Mucosa of descending colon (tissue), 3 donors: ENCODE measurements at places on chromosomes 3 and 15. TPM values are rescaled to one million over a fixed set of nuclear protein-coding genes. Genes with fewer than 3 reads are reported as not detected.

LDHAL6B gene
- not detected for total RNA-seq

VIPR1 gene
- 202 TPM for total RNA-seq

FOXB1 gene
- total RNA-seq: not detected

TM4SF18 gene
- 2.4 TPM for total RNA-seq

KLHL6 gene
- total RNA-seq: 1.9 TPM

SH2D7 gene
- 1.9 TPM for total RNA-seq
